ENCODE measurements at places on chromosomes 5 and 9.
A peak's percentile ranks its signal among the peaks of the same experiment; 100 is the strongest.

DNA sequence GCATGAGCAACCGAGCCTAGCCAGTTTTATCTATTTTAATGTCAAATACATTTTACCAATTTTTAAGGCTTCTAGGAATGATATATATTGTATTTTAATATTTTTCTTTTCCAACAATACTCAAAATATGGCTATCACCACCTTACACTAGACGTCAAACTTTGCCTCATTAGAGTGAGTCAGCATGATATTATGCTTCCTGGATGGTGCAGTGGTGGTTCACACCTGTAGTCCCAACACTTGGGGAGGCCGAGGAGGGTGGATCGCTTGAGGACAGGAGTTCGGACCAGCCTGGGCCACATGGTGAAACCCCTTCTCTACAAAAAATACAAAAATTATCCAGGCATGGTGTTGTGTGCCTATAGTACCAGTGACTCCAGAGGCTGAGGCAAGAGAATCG, 7.3 kb upstream of the CDC14B start:
- no peak for DNase-seq

DNA sequence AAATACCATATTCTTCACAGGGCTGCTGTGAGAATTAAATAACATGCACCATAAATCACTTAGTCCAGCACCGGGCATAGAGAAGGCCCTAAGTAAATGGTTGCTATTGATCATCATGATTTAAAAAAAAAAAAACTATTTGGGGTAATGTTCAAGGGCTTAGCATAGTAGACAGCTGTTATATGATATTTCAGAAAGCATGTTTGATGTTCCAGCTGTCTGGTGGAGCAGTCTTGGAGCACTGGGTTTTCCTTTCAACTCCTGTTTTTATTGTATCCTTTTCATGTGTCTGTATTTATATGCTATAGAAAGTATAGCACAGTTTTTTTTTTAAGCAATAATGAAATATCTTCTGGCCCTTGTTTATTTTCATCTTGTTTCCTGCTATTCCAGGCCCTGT, 28.0 kb upstream of the TOMM5 start:
- no peak for DNase-seq

DNA sequence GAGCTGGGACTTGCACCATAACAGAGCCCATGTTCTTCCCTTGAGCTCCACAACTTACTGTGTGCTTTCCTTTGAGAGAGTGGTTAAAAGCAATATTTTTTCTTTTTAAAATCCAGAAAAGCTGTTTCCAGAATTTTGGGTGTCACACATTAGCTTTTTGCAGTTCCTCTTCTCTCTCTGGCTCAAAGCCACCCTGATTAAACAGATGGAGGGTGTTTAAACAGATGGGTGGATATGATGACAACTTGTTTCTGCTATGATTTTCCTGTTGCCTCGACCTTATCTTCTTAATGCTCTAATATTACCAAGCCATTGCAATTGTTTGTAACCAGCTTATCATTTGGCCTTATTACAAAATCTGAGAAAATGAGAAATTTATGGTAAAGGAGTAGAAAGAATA, 22.9 kb upstream of the CFAP95 start:
- no peak for DNase-seq

DNA sequence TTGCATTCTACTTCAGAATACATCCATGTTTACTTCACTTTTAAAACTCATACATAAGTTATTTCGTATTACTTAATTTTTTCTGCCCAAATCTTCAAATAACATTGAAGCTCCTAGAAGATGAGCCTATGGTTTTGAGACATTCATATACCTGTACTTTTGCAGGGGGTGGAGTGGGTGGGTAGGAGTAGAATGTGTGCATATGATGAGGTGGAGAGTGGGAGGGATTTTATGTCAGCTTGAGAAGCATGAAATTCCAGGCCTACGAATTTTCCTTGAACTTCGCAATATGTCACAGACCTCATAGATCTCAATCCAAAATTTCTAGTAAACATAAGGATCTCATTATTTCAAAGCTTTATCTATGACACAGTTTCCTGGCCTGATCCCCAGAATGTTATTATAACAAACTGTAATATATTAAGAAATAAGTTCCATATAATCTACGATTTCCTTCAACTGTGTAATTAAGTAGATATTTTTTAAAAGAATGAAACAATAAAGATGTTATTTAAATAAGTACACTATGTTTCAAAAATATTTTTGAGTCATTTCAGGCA, 19.7 kb upstream of the MOB3B start:
- DNase-seq: no peak

- DNase-seq: peak; percentile 31
Measured at GRCh38 chr9:133461975-133462374, 2.2 kb downstream of the CACFD1 start.

DNA sequence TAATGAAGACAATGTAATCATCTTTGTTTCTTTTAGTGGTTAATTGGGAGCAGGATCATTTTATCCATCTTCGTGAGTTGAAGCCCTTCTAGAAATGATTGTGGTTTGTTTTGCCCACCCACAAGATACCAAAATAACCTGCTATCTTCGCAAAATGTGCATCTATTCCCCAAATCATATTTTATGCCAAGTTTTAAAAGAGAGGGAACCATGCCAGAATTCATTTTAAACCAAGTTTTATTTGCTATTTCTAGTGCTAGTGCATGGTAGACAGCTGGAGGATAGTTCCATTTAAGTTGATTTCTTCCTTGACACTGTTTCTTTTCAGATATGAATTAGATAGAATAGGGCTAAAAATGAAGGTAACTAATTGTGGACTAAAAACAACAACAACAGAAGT, 104.2 kb downstream of the RAB3C start:
- no peak for DNase-seq

DNA sequence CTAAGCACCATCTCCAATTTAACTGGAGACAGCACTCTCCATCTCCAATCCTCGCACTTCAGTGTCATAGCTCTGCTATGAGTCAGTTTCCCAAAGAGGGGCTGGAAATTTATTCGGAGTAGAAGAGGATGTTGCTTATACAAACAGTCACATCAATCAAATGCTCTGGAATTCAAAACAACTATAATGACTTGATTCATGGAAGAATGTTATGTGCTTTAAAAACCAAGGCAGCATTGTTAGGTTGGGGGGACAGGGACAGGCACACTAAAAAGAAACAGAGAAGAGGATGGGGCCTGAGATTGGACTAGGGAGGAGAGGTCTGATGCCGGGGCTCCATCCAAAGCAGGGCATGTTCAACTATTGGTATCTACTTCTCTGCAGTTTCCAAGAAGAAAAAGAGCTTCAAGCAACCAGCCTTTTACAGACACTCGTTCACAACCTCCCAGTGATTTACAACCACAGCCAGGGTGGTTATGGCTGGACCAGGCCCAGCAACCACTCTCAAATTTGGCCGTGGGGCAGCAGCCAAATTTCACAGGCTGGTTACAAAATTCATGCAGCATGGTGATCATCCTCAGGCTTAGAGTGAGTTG, 117.5 kb upstream of the ZNF366 start:
- DNase-seq: no peak
